ENCODE measurements at places on chromosomes 5 and 9.

GRCh38 chr5:131684595-131684994, 49.6 kb upstream of the RAPGEF6 start:
- no peaks in the 10 kb centered on the region for H3K27me3 ChIP-seq
- peaks cover 4% of the 10 kb centered on the region for H3K4me1 ChIP-seq
- peaks cover 34% of the 10 kb centered on the region for H3K36me3 ChIP-seq
- no peak for DNase-seq

GRCh38 chr9:71743217-71743705, 25.1 kb downstream of the CEMIP2 start:
- H3K27ac ChIP-seq = no peak overlapping the region
- H3K27me3 ChIP-seq = no peaks in the 10 kb centered on the region
- peaks cover 62% of the 10 kb centered on the region for H3K36me3 ChIP-seq
- H3K4me1 ChIP-seq = peaks cover 4% of the 10 kb centered on the region

GRCh38 chr9:107465467-107466451, 23.8 kb downstream of the KLF4 start:
- H3K36me3 ChIP-seq = no peaks in the 10 kb centered on the region
- peaks cover 32% of the 10 kb centered on the region for H3K27me3 ChIP-seq
- no peak overlapping the region for H3K27ac ChIP-seq
- H3K4me1 ChIP-seq = no peaks in the 10 kb centered on the region

DNA sequence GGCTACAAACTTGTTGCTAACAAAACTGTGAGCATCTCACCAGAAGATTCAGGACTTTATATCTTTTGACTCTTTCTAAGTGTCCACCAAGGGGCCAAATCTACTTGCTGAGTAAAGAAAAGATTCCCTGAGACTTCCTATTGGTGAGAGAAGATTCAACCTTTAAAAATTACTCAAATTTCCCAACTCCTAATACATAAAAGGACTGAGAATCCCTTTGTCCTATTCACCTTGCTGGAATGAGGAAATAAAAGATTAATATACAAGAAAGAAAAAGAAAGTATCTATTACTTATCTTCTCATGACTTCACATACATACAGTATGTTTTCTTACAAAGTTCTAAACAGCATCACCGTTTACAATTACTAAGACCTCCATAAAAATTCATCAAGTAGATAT, 47.9 kb upstream of the MYOT start:
- H3K36me3 ChIP-seq = no peaks in the 10 kb centered on the region
- H3K27me3 ChIP-seq = peaks cover 3% of the 10 kb centered on the region
- H3K27ac ChIP-seq = no peak overlapping the region
- DNase-seq = no peak

Data from T-helper 2 cell treated with Interferon-gamma antibody and Interleukin-4, amounts not matched to agents 5 μg/mL and 100 μg/mL, for 36 hours (primary cell).